NCI-H2227 treated with DMSO at 0.1 percent for 48 hours (cell line): ENCODE measurements at places on chromosomes 4 and X.

DNA sequence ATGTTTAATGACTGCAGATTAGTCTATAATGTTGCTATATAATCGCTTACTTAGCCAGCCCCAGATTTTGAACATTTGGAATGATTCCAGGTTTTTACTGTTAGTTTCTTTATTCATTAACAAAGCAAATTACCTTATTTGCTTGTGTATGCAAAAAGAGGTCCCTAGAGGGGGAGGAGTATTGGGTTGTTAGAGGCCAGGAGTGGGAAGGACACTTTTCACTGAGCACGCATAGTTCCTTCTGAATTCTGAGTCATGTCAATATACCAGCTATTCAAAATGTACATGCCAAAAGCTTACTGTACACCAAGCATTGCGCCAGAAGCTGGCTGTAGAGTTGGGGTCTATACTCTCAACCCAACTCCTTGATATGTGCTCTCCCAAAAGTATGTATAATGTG, 5.1 kb upstream of the DGAT2L6 start:
- DNase-seq, result no peak

DNA sequence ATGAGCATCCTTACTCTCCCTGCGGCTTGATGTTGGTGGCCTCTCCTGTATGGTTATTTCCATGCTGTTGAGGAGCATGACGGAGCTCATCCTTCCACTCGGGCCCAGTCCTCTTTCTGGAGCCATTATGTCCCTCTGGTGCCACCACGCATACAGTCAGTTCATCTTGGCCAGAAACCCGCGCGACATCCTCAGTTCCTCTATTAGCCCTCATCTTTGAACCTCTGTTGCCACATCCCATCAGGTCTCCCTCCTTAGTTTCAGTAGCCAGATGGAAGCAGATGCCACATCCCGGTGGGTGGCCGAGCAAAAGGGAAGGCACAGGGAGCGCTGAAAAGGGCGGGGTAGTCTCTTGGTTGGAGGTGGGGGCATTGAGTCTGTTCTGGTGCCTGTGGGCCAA, 4.6 kb downstream of the LOC101059915 start:
- no peak for DNase-seq

DNA sequence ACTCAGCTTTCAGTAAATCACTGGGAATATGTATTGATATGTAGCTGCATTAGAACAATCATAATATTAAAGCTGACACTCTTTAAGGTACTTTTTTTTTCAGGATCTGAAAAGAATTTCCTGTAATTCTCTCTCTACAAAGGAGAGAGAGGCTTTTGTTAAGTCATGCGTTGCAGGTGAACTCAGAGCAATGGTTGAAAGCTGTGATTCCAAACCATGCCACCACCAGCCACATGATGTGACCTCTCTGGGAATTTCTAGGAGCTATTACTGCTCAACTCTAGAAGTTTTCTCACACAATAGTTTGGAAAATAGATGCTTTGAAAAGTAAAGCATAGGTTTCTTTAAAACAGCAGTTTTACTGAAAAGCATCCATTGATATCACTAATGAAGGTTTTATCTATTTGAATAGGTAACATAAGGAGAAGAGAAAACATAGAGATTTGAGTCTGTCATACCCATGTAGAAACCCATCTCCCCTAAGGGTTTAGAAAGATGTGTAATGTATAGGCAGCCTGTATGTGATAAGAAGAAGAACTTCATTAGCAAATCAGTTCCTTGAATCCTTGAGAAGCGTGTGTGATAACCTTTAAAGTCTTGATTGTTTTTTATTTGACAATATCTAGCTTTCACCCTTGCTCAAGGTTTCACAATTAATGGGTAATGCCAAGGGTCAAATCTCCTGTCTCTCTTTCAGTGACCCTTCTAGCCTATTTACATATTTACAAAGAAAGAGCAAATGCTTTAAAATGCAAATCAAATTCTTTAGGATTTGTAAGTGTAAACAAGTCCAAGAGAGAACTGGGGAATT, 161.0 kb upstream of the ANKRD50 start:
- DNase-seq, result no peak

DNA sequence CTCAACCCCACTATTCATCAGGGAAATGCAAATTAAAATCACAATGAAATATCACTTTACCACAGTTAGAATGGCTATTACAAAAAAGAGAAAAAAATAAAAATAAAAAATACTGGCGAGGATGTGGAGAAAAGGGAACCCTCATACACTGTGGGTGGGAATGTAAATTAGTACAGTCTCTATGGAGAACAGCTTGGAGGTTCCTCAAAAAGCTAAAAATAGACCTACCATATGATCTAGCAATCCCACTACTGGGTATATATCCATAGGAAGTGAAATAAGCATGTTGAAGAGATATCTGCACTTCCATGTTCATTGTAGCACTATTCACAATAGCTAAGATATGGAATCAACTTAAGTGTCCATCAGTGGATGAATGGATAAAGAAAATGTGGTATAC, 50.5 kb upstream of the PAGE1 start:
- DNase-seq, result no peak

GRCh38 chr4:15811703-15812337, 33.7 kb downstream of the CD38 start:
- DNase-seq, result no peak

DNA sequence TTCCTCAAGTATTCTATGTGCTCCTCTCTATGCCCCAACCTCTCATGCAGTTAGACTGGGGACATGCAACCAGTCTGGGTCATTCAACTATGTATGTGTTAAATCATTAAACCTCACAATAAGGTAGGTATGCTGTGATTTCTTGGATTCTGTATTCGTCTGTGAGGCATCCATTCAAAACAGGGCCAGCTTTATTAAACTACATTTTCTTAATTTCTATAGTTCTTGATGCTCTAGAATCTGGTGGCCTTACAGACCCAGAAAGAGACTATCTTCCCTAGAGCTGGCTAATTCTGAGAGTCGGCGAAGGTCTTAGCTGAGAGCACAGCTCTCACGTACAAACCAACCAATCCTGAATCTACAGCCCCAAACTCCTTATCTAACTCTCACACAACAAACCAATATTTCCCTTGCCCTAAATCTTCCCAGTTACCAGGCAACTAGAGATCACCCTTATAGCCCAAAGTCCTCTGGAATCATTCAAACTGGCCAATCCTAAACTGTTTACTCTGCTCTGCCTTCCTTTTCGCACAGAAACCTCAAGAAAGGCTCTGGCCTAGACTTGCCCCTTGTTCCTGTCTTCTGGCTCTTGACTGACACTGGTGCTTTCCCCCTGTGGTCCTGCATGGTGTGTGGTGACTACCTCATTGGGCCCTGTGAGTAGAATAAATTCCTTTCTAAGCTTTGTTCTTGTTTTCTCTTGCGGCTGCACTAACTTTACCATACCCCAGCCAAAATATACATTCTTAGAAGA, 203.5 kb upstream of the TET2 start:
- no peak for DNase-seq
